NCI-H2081 (cell line): ENCODE measurements at places on chromosomes 6 and 20.

DNA sequence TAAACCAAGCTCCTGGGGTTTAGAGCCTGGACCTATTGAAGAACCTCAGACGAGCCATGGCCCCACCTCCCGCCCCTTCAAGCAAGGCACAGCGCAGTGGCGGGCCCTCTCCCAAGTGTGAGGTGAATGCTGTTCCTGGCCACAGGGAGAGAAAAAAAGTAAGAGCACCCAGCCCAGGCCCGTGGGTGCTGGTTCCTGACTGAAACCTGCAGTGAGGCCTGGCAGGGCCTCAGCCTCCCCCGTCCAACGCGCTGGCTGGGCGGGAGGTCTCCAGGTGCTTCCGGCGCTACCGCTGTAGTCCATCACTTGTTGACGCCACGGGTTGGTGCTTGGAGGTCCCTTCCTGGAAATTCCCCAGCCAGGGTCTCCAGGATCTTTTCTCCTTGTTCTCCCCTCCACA, 5.5 kb upstream of the FAM83C start:
- DNase-seq = no peak

- DNase-seq = no peak
These were observed 93.2 kb downstream of the FOXO3 start for GRCh38 chr6:108653949-108654348.

DNA sequence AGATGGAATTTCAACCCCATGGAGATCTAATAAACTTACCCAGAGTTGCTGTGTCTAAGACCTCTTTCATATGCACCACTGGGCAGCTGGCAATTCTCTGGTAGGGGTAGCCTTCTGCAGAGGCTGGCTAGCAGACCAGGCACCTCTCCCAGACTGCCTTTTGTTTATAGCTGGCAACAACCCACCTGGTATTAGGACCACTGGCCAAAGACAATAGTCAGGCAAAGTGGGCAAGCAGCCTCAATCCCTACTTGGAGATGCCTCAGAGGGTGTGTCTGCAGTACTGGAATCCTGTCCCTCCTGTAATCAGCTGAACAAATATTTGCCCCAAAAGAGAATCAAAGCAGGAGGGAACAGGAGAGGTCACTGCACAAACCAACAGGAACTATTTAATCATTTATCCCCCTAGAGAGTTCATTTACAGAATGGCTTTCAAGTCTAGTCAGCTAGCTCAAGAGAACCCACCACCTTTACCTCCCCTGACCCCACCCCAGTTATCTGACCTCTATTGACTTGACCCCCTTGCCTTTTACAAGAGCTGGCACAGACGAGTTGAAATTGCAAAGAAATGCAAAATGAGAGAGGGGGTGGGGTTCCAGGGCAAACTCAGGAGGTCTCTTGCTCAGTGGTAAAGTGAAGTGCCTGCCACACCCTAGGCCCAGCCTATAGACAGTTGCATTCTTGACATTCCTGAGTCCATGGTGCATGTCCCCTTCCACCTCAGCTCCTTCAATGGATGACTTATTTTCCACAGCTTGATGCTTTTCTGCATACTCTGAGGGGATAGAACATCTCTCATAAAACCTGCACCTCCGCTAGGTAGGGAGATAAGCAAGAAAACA, 2.8 kb downstream of the BCL2L1 start:
- no peak for DNase-seq

- DNase-seq = no peak
These were observed 29.4 kb downstream of the PFDN4 start for GRCh38 chr20:54237116-54237943.

DNA sequence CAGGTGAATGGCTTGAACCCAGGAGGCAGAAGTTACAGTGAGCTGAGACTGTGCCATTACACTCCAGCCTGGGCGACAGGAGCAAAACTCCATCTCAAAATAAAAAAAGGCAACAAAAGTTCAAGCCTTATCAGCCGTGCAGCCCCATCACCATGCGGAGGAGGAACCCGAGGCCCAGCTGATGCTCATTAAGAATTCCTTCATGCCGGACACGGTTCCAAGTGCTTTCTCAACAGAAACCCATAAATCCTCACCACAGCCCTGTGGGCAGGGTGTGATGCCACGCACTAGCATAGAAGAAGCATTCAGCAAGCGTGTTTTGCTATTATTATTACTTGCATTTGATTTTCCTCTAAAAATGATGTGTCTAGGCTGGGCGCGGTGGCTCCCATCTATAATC, 56.3 kb downstream of the PREX1 start:
- DNase-seq = no peak

DNA sequence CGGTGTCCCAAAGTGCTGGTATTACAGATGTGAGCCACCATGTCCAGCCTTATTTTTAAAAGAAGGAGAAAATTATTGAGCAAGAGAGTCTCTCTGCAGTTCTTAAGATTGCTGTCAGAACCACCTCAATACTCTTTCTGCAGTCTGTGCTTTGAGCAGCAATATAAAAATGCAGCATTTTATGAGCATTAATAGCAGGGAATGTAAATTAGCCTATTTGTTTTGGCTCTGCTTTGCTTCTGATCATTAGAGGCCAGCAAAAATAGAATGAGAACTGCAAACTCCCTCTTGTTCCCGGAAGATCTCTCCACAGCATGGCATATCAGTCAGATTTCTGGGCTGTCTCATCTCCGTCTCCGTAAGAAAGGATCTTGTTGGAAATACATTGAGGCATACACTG, 35.8 kb downstream of the C6orf15 start:
- no peak for DNase-seq

GRCh38 chr6:44699082-44699481, 311.6 kb downstream of the CDC5L start:
- no peak for DNase-seq
